DMS 273 treated with DMSO at 0.1 percent for 48 hours (cell line): ENCODE measurements at places on chromosomes 3 and 15.

DNA sequence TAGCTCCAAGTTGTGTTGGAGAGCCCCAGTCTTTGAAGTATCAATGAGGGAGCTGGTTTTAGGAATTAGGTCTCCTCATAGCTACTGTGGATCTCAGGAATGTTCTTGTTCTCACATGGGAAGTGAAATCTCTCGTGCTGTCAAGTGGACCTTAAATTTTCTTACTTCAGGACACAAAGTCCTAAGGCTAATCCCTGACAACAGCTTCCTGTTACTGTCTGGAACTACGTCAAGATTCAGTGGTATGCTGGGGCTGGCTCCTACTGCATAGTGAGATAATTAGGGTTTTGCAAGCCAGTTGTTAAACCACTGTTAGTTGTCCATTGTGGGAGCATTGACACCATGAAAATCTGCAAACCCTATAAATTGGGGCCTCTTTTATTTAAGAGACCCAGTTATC, 22.8 kb downstream of the MESP1 start:
- DNase-seq, result no peak

DNA sequence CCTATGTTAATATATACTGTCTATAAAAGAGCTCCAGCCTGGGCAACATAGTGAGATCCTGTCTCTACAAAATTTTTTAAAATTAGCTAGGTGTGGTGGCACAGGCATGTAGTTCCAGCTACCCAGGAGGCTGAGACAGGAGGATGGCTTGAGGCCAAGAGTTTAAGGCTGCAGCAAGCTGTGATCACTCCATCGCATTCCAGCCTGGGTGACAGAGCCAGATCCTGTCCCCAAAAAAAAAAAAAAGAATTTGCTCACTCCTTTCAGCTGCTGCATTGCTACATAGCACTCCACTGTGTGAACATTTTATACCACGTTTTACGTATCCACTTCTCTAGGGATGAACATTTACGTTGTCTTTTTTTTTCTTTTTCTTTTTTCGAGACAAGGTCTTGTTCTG, 6.0 kb upstream of the TSEN2 start:
- no peak for DNase-seq

DNA sequence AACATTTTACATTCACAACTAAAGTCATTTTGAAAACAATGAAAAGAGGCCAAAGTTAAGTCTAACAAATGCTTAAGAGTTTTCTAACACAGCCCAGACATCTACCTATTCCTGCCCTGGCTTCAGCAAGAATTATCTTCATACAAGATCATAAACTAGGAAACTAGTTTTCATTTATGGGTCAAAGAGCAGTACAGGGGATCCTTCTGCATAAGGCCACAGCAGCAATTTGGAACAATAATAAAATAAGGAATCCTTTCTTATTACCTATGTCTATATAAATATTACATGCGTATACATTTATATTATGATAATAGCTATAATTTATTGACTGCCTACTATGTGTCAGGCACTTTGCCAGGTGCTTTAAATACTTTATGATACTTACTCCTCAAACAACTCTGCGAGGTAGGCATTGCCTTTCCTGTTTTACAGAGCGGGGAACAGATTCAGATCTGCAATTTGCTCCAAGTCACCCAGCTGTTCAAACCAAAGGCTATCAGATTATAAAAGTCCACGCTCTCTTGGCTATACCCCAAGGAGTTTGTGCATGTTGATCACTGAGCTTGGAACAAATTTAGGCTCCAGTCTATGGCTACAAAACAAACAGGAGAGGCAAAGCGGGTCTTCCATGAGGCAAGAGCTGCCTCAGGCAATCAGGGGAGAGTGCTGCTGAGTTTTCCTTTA, 196.4 kb downstream of the RORA start:
- DNase-seq, result no peak

GRCh38 chr3:71419369-71419768, 164.2 kb downstream of the FOXP1 start:
- DNase-seq, result no peak

DNA sequence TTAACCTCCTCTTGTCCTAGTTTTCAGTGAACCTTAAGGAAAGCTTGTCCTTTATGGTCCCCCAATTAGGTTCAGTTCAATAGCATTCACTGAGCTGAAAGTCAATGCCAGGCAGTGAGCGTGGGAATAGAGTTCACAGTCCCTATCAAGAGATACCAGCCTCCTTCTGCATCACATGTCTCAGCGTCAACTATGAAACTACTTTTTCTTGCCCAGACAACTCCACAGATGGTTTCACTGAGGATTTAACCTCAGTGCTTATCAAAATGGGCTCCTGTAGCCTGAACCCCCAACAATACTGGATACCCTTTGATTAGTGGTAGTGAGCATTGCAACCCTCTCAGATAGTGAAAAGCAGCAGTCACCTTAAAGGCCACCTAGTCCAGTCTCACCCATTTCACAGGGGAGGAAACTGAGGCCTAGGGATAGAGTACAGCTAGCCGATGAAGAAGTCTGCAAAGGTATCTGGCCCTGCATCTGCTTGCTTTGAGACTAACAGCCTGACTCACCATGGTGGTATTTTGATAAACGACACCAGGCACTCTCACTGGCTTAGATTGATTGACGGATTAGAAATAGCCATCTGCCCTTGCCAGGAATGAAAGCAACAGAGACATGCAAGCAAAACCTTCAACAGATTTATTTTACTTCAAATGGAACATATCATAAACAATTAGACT, 1.6 kb upstream of the UBA3 start:
- DNase-seq, result peak; percentile 75

DNA sequence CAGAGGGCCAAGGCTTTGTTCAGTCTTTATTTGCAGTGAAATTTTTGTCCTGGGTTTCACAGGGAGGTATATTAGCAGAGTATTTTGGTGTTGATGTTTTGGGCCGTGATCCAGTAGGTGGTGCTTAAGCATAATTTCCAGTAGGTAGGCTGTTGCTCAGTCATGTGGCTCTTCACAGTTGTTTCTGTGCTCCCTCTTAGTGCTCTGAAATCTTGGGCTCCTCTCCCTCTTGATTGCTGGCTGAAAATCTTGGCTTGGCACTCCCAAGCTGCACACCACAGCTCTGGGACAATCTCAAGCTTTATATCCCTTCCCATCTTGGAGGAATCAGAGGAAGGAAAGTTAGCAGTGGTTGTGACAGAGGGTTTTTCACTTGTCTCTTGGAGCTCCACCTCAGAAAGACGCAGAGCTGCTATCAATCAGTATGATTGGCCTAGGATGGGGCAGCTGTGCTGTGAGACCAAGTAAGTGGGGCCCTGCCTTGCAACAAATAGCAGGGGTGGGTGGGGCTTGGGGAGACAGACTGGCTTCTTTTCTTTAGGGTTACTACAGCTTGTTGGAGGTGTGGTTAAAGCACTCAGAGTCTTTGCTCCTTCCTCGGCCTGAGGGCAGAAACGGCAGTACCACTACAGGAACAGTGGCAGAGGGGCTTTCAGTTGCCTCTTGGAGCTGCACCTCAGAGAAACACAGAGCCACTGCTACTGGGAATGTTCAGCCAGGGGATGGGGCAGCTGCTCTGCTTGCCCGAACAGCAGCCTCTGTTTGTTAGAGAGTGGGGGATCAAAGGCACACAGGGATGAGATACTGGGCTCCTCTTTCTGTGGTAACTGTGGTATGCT, 627.0 kb downstream of the SI start:
- no peak for DNase-seq

DNA sequence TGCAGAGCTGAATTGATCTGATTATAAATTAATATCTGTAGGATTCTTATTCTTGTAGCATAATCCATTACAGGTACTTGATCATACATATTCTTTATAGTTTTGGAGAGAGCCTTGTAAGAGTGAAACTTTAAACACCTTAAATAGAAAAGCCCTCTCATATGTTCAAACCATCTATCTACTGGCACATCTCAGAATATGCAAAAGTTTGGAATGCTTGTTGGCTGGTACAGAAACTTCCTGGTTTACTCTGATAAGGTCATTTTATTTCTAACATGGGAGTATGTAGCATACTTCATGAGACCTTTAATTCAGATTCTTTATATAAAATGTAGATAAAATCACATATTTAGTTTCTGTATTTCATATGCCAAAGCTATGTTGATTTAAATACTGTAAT, 21.9 kb upstream of the SELENOT start:
- no peak for DNase-seq

- DNase-seq, result no peak
Observed at GRCh38 chr15:67145710-67146109, 80.3 kb downstream of the SMAD3 start.

DNA sequence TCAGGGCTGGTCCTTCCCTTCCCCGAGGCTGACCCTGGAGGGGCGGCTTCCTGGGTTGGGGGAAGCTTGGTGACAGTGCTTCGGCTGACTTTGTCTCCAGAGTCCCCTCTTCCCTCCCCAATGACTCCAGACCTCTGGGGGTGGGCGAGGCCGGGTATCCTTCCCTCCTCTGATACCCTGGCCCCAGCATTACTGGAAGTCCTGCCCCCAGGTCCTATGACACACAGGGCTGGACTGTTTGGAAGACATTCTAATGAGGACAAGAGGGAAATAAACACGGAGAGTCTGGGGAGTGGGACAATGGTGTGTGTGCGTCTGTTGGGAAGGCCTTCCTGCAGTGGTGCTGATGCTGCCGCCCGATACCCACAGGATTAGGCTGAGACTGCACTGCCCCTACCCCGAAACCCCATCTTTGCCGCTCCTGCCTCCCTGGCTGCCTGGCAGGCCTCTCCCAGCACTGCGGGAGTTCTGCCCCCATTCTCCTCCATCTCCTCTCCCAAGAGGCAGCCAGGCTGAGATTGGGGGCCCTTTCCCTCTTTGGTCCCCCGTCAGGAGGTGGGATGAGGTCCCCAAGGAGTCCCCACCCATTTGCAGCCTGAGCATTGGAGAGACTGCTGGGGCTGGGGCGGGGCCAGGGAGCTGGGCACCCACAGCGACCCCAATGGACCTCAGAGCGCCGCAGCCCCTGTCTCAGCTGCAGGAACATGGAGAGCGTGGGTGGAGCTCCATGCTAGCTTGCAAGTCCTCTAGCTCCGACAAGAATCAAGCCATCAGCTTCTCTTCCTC, 29.7 kb upstream of the FBLN2 start:
- DNase-seq, result no peak

DNA sequence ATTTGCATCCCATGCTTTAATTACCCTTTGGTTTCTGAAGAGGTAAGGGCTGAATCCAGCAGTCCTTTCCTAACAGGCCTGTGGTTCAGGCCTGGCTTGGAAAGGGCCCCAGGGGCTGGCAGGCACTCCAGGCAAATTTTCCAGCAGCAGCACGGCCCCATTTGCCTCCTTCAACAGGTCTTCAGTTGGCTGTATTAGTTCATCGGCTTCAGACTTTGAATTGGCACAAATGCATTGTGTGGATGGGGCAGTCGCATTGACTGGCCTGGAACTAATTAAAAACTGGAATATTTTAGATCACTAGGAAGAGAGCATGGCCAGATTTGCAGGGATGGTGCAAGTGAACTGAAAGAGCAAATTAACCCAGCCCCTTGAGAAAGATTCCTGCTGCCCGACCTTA, 207.8 kb upstream of the MCTP2 start:
- DNase-seq, result no peak

- DNase-seq, result no peak
Observed at GRCh38 chr3:183128709-183129108, 29.4 kb upstream of the MCCC1 start.

GRCh38 chr15:39666677-39667076, 85.8 kb downstream of the THBS1 start:
- no peak for DNase-seq

- DNase-seq, result no peak
Observed at GRCh38 chr15:72797834-72798233, 14.3 kb upstream of the ADPGK start.

DNA sequence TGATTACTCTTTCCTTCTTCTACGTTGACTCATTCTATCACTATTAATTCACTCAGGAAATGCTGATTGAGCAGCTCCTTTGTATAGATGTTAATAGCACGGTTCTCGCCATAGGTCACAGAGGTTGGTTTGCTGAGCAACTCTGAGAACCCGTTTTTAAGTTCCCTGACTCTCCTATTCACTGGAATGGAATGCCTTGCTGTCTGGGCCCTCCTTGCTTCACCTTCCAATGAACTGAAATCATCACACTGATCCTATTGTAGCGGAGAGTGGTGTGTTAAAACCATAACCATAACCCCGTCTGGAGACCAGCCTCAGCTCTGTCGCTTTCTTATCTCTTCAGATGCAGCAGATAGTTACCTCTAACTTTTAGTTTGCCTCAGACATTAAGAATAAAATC, 323.6 kb downstream of the GABRB3 start:
- no peak for DNase-seq

GRCh38 chr3:58660998-58661397, 5.6 kb downstream of the FAM3D start:
- DNase-seq, result no peak

GRCh38 chr3:183519891-183520290, 35.6 kb downstream of the KLHL6 start:
- DNase-seq, result no peak

DNA sequence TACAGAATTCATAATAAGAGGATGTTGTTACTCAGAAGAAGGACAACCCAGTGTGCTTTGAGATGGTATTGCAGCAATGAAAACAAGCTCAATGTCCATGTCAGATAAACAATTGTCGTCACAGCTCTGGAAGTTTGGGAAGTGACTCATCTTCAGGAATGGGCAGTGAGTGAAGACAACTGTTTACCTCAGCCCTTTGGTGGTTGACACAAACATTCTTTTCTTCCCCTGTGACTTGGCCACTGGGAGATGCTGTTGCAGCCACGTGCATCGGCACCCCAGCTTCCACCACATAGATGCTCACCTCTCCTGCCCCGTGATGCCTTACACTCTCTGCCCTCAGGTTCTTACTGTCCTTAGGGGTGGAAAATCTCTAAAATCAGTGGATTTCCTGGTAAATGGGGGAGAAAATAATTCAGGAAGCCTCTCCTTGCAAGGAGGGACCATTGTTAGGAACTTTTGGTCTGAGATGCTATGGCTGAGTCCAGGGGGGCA, 114.1 kb upstream of the GALNT15 start:
- DNase-seq, result no peak

GRCh38 chr3:14406336-14406735, 3.9 kb downstream of the SLC6A6 start:
- no peak for DNase-seq

- no peak for DNase-seq
Observed at GRCh38 chr15:83282141-83282540, 2.3 kb downstream of the BNC1 start.

DNA sequence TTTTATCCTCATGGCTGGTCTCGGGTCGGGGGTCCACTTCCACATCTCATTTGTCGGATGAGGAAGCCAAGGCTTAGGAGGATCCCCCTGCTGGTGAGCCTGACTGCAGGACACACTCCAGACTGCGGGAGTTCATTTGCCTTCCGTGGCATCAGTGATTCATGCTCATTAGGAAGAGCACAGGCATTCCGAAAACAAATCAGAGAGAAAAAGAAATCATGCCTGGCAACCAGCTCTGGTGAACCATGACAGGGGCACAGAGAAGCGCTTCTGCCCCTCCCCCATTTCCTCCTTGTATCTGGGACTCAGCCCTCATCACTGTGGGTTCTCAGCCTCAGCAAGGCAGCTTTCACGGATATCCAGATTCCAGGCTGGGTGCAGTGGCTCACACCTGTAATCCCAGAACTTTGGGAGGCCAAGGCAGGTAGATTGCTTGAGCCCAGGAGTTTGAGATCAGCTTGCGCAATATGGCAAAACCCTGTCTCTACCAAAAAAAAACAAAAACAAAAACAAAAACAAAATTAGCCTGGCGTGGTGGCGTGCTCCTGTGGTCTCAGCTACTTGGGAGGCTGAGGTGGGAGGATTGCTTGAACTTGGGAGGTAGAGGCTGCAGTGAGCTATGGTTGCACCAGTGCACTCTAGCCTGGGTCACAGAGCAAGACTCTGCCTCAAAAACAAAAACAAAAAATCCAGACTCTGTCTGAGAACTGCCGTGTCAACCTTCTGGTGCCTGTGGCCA, 28.4 kb downstream of the IRAK2 start:
- no peak for DNase-seq
